IPS DF 19.7 (cell line): ENCODE measurements at places on chromosomes 6 and 20.

GRCh38 chr20:48823960-48824498 is 3.8 kb downstream of the PREX1 start:
- no peak for DNase-seq

DNA sequence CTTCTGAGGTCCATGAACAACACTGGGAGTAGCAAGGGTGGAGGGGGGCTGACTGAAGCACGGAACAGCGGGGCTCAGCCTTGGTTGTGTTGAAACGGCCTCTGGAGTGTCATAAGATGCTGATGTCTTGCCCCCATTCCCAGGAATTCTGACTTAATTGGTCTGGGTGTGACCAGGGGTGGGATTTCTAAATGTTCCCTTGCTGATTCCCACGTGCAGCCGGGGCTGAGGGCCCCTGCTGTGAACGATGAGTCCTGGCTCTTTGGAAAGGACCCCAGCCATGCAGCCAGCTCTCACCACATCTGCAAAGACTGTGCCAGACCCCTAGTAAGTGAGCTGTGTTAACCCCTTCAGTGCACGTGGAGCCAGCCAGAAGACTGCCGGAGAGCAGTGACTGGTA is 28.6 kb upstream of the FAM50B start:
- DNase-seq = no peak

DNA sequence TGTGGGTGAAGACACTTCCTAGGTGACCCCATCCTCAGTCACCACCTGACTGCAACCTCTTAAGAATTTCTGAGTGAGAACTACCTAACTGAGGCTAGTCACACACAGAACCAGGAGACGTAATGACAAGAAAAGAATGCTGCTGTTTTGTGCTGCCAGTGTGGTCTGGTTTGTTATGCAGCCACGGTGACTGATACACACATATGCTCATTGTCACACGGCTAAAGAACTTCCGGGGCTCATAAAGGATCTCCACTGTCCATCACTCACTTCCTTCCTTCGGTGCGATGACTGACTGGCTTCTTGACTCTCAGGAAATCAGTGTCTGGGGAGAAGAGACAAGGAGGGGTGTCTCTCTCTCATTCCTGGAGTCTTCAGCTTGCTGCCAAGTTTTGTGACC is 88.0 kb downstream of the SLC24A3 start:
- DNase-seq = no peak

DNA sequence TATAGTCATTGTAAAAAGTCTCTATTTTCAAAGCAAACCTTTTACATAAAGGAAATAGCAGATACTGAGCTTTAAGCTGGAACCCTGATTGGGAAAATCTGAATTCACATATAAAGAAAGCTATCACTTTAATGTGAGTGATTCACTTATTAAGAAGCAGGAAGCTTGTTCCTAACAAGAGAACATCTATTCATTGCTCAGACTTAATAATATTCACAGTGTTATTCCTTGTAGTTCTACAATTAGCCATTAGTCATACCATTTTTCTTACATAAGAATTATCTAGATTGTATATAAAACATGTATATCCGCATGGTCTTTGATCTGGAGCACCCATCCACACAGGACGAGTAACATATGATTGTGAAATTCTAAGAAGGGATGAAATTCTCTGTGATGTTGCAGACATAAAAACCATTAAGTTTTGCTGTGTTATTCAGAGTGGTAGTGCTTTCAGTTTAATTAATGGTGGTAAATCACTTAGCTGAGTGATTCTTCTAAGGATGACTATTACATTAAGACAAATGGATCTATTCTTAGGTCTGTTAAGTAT is 71.1 kb upstream of the FOXQ1 start:
- DNase-seq = no peak

DNA sequence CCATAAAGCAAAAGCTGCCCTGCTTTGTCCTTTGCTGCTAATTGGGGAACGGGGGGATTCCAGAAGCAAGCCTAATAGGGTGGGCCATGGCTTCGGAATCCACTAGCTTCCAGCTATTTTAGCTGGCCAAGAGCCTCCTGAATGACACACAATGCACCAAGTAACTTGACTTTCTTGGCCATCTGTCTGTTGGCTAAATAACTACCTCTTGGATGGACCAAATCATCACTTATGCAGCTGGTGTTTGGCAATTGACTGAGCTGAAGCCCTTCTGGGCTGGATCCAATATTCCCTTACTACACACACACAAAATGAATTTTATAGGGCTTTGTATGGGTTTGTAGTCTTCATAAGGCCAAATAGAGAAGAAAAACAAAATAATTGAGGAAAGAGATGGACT is 8.8 kb upstream of the CBLN4 start:
- no peak for DNase-seq

DNA sequence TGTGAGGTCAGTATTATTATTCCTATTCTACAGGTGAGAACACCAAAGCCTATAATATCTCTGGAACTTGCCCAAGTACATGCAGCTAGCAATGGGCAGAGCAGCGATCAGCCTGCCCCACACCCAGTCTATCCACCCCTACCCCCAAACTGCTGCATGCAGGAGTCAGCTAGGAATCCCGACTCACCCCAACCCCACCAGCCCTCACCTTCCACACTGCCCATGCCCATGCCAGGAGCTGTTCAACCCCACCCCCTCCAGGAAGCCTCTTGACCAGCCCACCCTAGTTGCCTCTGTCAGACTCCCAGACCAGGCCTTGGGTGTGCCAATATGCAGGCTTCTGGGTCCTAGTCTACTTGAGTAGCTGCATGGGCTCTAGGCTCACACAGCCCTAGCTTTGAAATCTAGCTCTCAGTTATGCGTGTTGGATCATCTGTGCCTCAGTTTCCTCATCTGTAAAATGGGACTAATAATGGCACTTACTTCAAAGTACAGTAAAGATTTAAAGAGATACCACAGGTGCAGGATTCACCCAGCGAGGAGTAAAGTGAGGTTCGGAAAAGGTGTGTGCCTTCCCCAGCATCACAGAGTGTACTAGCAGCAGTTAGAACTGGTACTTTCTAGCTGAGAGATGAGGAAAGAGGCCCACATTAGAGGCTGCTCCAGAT is 173.2 kb downstream of the VEGFA start:
- no peak for DNase-seq

GRCh38 chr6:169098116-169098515 is 155.5 kb downstream of the THBS2 start:
- DNase-seq = no peak

DNA sequence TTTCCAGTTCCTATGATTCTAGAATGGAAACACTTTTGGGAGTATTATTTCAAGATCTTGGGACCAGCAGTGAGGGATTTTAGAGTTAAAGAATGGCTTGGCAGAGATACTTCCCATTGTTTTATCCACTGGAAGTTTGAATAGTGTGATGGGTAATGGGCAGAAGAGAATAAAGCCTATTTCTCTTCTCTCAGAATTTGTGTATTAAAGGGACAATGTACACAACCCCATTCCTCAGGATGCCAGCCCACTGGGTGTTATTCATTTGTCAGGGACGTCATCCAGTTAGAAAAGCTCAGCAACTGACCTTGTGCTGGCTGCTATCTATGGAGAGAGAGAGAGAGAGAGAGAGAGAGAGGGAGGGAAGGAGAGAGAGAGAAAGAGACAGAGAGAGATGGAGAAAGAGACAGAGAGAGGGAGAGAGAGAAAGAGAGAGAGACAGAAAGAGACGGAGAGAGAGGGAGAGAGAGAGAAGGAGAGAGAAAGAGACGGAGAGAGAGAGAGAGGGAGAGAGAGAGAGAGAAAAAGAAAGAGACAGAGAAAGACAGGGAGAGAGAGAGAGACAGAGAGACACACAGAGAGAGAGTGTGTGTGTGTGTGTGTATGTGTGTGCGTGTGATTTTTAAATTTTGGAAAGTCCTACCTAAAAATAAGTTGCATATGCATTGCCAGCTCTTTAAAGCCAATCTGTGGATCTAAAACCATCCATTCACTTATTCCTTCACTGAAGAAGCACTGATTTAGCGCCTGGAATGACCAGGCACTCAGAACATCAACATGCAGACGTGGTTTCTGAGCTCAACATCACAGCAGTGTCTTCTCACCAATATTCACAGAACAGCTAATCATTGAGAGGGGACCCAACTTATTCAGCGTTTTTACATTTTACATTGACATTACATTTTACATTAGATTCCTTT is 388.8 kb downstream of the THBS2 start:
- DNase-seq = no peak

DNA sequence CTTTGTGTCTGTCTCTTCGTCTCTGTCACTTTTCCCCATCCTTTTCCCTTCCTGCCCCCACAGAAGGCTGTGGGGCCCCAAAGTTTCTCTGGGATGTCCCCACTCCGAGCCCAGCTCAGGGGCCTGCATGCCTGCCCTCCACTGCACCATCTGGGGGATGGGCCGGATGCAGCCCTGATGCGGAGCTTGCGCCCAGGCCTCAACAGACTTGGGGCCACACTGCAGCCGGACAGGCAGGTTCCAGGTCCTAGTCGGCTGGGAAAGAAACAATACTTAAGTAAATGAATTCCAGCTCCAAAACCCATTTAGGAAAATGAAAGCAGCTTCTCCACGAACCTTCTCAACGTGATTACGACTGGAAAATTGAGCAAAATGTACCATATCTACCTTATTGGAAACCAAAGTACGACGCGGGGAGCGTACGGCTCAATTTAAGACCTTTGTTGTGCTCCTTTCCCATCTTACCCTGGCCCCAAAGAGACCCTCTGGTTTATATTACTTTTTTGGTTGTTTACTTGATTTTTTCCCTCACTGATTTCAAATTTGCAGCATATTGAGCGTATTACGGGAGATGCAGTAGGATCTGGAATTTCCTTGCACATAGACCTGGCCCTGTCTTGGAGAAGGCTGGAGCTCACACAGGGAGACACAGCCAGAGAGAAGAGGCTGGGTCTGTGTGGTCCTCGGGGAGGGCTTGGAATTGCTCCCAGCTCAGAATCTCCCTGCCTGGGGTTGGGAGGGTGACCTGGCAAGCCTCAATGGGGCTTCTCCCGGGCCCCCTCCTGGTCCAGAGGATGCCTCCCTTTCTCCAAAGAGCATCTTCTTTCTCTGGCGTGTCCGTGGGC is 8.0 kb downstream of the FOXC1 start:
- DNase-seq = no peak

- DNase-seq = no peak
Observed at GRCh38 chr6:170106906-170107525, 183.9 kb downstream of the DLL1 start.

DNA sequence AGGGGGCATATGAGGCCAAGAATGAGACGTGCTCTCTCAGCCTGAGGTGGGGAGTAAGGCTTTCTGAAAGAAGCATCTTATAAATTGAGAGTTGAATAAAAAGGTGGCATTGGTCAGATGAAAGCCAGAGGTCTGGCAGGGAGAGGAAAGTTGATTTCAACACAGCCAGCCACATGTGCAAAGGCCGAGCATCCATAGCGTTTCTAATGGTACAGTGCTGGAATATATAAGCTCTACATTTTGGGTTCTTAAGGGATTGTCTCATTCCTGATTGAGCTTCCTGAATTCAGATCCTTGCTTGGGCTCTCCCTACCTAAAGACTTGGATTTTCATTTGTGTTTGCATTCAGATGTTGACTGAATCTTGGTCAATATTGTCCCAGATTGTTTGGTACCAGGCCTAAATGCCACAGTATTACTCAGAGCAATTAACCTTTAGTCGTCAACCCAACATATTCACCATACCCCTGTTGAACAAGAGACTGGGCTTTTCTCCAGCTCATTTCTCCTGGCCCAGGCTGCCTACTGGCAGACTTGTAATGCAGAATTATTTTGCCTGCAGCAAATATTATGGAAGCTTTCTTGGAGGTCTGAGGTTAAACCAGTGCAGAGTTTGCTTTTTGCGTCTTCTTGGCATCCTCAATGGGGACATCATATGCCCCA is 14.5 kb upstream of the BCAS1 start:
- DNase-seq = no peak

- DNase-seq = no peak
Observed at GRCh38 chr6:149895048-149895590, 2.8 kb downstream of the RAET1E start.

- DNase-seq = no peak
Observed at GRCh38 chr20:2469991-2470422, 582 bp downstream of the SNRPB start.

DNA sequence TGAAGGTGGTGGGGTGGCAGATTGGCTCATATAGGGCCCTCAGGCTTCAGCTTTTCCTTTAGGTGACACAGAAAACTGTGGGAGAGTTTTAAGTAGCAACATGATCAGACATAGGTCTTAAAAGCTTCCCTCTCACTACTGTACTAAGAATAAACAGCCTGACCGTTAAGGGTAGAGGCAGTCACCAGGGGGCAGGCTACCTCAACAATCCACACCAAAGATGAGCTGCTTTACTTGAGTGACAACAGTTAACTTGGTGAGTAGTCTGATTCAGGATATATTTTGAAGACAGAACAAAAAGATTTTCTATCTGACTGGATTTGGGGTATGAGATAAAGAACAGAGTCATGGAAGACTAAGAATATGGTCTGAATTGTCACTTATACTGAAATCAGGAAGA is 193.1 kb upstream of the SHLD1 start:
- no peak for DNase-seq

GRCh38 chr6:154218301-154218700 is 138.3 kb downstream of the IPCEF1 start:
- no peak for DNase-seq

DNA sequence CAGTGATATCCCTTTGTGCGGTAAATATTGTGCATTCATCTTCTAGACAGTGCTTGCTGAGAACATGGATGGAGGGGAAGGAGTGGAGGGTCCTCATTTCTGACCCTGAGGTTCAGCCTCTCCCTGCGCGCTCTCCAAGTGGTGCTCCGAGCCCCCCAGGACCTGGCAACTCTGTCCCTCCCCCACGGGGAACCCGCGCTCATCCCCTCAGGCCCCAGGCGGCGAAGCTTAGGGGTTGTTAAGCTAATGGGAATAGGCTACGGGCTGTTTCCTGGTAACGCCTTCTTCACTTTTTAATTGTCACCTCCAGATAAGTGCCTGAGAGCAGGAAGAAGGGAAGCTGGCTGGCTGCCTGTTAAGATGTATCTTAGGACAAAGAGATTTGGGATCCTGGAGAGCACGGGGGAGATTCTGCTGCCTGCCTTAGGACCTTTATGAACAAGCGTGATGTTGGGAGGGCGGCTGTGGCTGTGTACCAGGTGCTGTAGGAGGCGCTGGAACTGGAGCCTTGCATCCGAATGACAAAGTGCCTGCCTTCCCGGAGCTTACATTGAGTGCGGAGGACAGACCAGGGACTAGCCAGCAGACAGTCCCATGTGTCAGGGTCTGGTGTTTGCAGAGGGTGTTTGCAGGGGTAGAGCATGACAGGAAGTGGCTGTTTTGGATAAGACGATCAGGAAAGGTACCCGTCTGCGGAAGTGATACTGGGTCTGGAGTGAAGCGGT is 11.7 kb downstream of the TSHZ2 start:
- DNase-seq = no peak

DNA sequence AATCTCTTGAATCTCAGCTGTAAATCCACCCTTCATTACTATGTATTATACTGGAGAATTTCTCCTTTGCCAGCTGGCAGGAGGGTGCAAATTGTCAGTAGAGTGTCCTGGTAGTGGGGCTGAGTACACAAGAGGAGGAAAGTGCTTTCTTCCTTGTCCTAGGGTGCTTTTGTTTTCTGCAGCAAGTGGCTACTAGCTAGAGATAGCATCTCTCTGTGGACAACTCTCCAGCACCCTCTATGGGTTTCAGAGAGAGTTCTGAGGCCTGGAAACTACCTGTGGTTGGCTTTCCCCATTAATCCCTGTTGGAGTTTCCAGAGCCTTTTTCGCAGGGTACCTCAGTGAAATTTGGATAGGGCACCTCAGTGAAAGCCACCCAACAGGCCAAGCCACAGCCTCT is 422.5 kb upstream of the RGS17 start:
- DNase-seq = peak; percentile 60
